IPS-NIHi11 (cell line): ENCODE measurements at places on chromosomes 4 and X.

DNA sequence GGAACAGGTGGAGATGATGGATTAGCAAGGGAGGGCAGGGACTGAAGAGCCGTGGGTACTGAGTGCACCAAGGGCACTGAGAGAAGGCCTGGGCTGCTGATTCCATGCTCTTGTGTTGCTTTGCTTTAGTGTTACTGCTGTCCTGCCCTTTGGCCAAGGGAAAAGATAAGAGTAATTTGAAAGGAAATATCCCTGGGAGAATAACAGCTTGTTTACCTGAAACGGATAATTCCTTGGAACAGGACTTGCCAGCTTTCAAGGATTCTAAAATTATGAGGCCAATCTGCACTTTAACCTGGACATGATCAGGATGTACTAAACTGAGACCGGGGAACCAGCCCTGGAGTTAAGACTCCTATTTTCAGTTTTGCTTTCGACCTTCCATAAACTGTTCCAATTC, 20.4 kb downstream of the FAM9C start:
- DNase-seq, result no peak

DNA sequence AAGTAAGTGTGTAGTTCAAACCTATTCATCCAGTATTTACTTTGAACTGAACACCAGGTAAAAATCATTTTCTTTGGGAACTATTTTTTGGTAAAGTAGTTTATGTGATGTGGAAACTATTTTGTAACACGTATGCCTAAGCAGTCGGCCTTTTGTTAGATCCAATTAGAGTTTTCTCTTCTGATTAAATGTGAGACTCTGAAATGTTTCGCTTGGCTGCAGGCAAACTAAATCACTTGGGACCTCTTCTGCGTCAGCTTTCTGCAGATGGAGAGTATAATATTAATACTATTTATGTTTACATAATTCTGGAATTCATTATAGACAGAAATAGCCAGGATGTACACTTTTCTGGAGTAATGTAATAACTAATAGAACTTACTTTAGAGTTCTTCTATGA, 46.9 kb downstream of the BMPR1B start:
- no peak for DNase-seq

DNA sequence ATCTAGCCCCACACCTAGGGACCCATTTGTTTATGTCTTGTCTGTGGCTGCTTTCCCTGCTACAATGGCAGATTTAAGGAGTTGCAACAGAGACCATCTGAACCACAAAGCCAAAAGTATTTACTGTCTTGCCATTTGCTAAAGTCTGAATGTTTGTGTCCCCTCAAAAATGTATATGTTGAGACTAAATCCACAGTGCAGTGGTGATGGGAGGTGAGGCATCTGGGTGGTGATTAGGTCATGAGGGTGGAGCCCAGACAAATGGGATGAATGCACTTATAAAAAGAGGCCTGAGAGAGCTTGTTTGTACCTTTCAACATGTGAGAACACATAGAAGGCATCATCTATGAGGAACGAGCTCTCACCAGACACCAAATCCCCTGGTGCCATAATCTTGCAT, 137.3 kb downstream of the TMEM144 start:
- DNase-seq, result no peak

- DNase-seq, result no peak
Measured at GRCh38 chrX:78960888-78961287, 15.7 kb downstream of the P2RY10 start.

DNA sequence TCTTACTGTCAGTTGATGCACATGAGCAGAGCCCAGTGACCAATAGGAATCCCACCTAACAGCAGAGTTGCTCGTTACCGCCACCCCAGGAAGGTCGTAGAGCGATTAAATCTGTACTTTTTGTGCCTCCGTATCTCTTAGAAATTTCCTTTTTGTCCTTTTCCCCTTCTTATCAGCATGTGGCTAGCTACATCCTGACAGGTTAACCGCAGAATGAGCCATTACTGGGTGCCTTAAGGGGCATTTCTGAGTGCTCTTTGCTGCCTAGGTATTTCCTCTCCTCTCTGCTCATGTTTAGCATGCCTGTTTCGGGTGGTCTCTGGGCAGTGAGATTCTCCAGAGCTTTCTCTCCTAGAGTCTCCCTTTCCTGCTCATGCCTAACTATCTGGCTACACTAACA, 530.5 kb downstream of the FAM133A start:
- no peak for DNase-seq

DNA sequence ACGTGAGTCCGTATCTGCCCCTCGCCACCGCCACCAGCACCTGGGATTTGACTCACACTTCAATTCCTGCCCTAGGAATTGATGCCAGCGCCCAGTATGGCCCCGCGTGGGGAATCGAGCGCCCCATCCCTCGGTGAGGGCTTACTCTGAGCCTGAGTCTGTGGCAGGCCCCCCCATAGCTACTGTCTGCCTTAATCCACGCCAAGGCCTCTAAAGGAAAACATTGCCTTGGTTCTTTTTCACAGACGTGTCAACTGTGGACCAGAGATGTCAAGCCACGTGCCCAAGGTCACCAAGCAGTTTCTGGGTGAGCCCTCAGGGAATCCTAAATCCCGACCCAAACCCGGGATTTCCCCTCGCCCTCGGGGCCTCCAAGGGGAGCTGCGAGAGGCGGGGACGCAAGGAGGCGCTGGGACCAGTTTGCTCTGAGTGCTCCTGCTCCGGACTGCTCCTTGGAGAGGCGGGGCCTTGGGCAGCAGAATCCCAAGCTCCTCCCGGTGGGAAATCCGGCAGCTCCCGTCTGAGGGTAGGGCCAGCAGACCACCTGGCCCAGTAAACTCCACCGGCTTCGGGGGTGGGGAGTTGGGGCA, 12.9 kb downstream of the MSX1 start:
- DNase-seq, result peak; percentile 70

GRCh38 chr4:1745165-1745564, 23.8 kb downstream of the TACC3 start:
- no peak for DNase-seq

GRCh38 chr4:5541169-5541568, 167.2 kb downstream of the EVC2 start:
- no peak for DNase-seq

GRCh38 chr4:128287141-128287870, at the start of gene PGRMC2:
Gene PGRMC2, minus strand, starts transcription at chr4:128287813. Its CDS starts 23 bp downstream, at chr4:128287790.
- DNase-seq, result peak; percentile 54

DNA sequence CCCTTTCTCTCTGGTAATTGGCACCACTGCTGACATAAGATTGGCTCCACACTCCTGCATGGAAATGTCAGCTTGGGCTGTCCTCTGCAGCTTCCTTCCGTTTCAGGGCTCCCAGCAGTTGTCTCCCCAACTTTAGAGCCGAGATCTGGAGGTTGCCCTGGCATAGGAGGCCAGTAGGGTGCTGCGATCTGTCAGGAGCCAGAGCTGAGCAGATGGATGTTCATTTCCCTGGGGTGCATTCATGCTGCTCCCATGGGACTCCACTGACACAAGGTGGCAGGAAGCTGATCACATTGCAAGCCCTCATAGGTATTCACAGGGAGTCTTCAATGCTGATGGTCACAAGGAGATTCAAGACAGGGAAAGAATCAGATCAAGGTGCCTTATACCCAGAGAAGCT, 116.6 kb upstream of the RAI2 start:
- no peak for DNase-seq

DNA sequence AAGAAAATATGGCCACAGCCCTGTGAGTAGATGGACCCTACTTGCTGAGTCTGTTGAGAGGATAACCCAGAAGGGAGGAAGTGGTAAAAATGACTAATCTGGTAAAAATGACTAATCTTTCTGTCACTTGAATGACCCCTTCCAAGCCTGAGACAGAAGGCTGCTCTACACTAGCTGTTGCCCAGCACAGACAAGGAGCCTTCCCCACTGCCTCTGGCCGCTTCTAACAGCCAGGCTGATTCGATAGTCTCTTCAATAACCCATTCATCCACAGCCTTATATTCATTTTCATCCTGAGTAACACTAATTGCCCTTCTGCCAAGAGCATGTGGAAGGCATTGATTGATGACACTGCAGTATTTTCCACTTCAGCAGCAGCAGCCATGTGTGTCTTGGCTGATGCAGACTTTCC, 18.4 kb downstream of the MAGEB17 start:
- no peak for DNase-seq

DNA sequence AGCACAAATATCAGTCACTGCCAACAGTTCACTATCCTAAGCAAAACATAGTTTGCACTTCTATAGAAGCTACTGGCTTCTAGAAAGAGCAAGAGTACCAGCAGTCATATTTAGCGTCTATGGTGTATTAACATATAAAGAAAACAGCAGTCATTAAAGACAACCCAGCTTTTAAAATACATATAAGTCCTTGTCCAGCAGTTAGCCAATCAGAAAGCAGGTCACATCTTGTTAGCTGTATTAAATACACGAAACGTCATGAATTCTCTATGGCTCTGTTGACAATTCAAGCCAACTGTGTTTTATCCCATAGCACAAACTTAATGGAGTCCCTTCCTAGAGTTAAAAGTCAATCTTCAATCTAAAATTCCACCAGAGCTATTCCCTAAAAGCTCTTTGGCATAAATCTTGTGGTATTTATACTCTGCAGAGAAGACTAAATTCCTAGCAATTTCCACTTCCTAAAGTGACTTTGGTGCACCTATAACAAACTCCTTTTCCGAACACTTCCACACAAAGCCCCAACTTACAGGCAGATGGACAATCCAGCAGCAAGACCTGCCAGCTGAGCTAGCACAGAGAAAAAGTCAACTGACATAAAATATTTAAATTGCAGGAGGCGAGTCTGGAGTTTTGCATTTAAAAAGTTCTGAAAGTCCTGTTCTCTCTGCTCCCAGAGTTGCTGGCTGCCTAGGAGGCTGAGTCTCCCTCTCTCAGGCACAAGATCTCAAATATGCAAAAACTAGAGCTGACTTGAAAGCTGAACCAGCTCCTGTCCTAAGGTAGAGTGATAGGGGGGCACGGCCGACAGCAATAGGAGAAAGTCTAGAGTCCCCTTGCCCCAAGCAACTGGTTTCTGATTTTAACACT, 1.3 kb downstream of the LDB2 start:
- no peak for DNase-seq

DNA sequence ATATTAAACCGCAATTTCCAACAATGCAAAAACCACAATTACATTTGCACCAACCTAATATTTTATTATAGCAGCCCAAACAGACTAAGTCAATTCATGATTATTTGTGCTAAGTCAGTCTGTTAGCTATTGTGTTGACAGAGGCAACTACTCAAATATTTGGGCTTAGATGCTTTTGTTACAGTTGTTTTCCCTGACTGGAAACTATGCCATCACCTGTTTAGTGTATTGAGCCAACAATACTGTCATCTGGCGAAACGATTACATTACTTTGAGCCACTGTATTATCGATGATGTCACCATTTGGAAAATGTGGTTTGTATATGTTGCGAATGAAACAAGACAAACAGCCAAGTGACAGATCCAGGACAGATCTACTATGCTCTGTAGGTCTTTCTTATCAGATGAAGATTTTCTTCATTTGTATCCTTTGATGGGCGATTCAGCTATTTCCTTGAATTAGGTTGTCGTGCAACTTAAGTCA, 38.7 kb upstream of the INTS6L start:
- DNase-seq, result no peak

- DNase-seq, result no peak
Measured at GRCh38 chr4:47469951-47470350, 6.4 kb upstream of the COMMD8 start.

GRCh38 chr4:56156141-56156540, 207.4 kb downstream of the CEP135 start:
- DNase-seq, result no peak

GRCh38 chrX:40095583-40096394, 2.0 kb downstream of the BCOR start:
- DNase-seq, result no peak

DNA sequence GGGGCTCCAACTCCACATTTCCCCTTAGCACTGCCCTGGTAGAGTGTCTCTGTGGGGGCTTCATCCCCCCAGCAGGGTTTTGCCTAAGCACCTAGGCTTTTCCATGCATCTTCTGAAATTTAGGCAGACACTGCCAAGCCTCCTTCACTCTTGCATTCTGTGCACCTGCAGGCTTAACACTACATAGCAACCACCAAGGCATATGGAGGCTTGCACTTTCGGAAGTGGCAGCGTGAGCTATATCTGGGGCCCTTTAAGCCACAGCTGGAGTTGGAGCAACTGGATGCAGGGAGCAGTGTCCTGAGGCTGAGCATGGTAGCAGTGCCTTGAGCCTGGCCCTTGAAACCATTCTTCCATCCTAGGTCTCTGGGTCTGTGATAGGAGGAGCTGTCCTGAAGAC, 214.8 kb upstream of the RPL34 start:
- DNase-seq, result no peak
